ENCODE measurements at places on chromosomes 2 and 18.

DNA sequence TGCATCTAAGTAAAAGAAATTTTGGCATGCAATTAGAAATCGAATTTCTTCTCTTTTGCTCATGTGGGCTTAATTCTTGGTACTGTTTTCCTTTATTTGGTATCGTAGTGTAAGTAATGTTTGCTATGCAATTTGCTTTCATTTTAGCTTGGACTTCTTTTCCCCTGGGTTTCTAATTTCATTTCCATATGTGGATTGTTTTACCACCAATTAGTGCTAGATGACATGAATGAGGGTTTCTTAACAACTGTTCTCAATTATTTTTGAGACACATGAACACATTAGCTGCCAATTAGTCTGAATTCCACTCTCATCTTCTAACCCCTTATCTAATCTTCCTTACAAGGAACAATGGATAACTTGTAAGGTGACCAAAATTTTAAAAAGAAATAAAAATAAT lies 1047.2 kb upstream of the PIK3C3 start:
- no peak for DNase-seq

DNA sequence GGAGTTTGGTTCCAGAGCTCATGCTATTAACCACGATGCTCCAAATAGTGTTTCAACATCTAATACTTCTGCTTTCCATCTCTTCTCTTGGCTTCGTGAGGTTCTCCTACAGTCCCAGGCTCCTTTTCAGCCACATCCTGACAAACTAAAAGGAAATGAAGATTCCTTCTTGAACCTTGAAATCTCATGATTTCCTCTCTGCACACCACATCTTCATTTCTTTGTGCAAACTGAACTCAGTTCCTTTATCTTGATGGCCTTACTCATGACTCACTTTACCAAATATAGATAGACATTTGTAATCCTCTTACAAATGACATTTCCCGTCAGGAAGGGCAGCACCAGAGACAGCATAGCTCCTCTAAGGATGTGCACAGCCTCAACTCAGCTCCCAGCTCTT lies 50.0 kb upstream of the ITGA4 start:
- DNase-seq, result no peak

GRCh38 chr2:9335322-9335832 lies 88.0 kb downstream of the ITGB1BP1 start:
- DNase-seq, result no peak

DNA sequence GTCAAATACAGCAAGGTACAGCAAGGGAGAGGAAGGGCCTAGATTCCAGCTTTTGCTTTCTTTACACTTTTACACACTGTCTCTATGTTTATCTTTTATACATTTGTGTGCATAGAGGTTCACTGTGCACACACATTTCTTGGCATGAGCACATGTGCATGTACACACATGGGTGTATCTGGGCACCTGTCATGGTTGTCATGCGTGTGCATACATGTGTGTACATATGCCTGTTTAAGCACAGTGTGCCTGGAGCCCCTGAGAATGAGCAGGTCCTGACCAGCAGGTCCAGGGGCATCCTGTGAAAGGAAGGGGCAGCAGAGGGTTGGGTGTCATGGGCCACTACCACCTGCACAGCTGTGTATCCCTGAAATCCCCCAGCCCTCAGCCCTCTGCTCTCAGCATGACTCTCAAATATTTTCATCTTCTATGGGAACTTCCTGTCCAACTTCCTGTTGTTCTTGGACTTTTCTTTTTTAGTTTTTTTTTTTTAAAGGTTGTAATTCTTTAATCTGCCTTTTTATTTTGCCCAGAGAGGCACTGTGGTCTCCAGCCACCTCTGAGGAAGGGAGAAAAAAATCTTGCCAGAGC lies 97.0 kb upstream of the EPAS1 start:
- DNase-seq, result no peak

- DNase-seq, result no peak
Measured at GRCh38 chr18:62073461-62074281, 113.2 kb downstream of the PIGN start.

DNA sequence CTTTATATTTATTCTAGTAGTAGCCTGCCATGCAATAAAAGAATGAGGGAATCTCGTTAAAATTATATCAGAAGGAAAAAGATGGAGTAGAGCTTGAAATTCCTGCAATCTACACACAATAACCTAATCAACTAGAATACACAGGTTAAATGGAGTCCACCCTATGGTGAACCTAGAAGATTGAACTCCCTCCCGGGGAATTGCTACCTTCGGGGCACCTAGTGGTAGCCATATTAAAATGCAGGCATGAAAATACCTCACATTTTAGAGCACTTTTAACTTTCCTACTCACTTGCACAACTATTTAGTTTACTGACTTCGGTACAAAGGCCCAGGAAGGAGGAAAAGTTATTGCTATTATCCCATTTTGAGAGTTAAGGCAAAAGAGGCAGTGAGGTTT lies 174.5 kb downstream of the SS18 start:
- no peak for DNase-seq

GRCh38 chr2:170409164-170409535 lies 231.2 kb downstream of the MYO3B start:
- DNase-seq, result peak; percentile 80

DNA sequence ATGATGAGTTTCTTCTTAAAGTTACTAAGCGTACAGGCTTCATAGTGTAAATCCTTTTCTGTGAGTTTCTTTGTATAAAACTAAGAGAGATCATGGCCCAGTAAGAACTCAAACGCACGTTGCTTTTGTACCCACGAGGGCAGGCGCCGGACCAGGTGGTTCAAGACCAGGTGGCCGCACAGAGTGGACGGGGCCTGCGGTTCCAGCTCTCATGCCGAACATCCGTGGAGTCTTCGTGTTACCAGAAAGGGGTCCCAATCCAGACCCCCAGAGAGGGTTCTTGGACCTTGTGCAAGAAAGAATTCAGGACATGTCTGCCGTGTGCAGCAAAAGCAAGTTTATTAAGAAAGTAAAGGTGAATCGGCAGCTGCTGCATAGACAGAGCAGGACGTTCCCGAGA lies 53.0 kb downstream of the KCNG2 start:
- no peak for DNase-seq

DNA sequence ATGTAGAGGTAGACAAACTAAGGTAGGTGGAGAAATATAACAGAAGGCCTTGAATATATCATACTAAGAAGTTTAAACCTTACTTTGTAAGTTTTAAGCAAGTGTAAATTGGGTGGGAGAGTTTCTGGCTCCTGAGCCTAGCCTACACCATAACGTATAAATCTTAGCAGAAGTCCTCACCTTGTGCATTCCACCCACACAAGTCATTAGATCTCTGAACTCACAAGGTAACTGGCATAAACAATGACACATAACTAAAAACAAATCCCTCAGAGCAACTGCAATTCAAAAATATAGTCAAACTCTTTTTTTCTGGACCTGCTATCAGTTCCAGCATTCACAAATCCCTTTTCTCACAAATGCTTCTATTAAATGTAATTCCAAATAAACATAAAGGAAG lies 9.4 kb downstream of the REV1 start:
- no peak for DNase-seq

- no peak for DNase-seq
Measured at GRCh38 chr2:23528171-23528570, 143.2 kb downstream of the KLHL29 start.

DNA sequence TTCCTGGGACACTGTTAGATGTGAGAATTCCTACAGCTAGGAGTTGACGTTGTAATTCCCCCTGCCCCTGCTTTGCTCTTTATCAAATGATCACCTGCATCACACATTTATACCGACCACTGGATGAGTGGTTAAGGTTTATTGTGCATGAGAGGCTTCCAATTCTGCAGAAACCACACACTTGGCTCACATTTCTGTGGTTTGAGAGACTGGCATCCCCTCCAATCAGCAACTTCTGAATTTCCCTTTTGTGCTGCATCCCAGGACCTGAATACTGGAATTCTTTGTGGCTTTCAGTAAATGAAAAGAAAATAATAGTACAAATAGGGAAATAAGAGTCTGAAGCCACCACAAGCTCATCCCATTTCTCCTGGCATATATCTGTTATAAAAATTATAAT lies 628.7 kb upstream of the PIK3C3 start:
- DNase-seq, result peak; percentile 95

GRCh38 chr2:25233916-25234605 lies 65.7 kb upstream of the POMC start:
- DNase-seq, result no peak

DNA sequence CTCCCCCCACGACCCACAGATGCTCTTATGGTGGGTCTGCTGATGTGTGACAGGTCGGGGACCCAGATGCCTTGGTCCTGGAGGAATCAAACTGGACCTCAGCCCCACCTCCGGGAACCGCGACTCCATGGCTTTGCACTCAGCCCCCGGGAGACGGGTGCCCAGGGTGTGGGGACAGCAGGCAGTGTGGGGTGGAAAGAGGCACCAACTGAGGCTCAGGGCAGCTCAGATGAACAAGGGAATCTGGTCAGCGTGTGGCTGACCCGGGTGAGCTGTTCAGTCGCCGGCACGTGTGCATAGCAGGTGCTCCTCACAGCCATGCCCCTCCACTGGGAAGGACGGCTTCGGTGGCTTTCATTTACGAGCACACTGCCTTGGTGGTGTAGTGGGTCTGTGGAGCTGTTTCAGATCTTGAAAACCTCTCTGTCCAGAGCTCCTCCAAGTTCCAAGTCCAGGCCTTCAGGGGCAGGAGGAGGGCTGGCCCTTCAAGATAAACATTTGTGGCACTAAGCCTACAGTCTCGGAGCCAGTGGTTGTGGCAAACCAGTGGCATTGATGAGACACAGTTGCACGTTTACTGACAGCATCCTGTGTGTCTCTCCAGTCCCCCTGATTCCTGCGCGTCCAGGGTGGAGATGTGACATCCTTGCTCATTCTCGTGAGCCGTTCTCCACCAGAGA lies 471.2 kb upstream of the HS6ST1 start:
- DNase-seq, result no peak

GRCh38 chr2:200578778-200579177 lies 7.0 kb upstream of the AOX1 start:
- peak; percentile 43 for DNase-seq

DNA sequence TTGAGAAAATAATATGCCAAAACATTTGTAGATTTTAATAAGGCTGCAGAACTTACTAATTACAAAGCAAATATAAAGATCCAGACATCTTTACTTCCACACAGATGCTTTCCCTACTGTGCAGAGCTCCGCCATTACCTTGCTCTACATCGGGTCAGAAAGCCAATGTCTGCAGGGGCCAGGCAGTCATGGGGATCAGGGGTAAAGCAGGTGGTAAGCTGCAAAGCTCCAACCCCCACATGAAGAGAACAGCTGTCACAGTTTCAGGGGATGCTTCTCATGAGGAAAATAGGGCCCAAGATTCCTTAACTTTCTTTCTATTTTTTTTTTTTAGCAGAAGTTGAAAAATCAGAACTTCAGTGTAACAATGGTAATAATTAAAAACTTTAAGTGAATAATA lies 102.7 kb downstream of the DCC start:
- no peak for DNase-seq

DNA sequence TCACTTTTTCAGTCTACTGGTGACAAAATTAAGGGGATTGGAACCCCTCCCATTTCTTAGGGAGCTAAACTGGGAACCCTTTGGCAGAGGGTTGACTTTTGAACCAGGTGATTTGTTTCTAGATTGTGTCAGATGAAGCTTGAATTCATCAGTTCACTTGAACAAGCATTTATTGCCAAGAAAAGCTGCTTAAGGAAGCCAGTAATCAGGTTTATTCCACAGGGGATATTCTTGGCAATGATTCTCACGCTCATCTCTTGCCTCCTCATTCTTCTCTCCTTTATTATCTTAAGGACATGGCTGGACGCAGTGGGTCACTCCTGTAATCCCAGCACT lies 101.0 kb downstream of the ALPK2 start:
- DNase-seq, result no peak

DNA sequence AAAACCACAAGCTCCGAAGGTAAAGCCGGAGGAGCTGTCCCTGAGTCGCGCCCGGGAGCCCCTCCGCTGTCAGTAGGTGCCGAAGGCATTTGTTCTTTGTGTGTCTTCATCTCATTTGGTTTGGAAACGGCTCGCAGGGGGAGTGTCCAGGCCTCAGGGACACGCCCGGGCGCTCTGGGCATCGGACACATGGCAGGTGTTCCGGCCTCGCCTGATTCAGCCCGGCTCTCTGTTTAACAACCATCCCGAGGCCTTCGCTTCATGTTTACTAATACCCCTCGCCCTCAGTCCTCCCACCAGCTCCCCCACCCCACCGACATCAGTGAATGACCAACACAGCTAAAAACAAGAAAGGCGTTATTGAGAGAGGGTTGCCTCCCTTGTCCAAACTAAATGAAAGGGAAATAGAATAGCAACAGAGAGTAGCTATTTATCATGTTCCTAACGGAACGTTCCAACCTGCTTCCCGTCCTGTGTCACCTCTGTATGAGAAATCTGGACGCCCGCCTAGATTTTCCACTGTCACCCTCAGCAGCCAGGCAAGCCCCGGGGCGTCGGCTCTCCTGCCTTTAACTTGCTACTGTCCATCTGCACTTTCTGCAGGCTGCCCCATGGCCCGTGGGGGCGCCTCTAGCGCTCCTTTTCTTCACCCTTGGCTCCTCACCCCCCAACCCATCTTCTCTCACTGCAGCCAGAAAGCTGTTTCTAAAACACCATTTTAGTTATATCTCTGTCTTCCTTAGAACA lies 73.9 kb downstream of the MYCN start:
- no peak for DNase-seq

DNA sequence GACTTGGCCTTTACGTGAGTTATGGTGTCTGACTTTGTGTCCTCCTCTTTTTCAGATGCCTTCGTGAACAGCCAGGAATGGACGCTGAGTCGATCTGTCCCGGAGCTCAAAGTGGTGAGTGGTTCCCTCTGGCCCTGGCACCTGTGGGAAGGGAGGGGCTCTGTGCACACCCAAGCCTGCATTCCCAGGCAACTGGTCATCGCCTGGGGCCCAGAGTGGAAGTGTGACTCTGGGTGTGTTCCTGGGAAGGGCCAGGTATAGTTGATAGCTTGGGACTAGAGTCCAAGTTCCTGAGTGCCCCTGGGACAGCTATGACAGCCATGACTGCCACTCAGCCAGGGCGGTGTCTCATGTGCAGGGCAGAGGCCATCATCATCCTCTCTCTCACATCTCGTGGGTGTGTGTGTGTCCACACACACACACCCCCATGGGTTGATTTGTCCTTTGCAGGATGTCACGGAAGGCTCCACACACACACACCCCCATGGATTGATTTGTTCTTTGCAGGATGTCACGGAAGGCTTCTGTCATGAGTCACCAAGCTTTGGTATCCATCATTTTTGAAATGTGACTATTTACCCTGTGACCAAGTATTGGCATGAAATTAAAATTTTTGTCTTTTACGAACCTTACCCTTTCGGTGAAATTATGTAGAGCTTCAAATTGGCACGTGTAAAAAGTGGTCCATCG lies 215.4 kb downstream of the AGAP1 start:
- DNase-seq, result peak; percentile 22

- peak; percentile 51 for DNase-seq
Measured at GRCh38 chr2:216210701-216211540, 101.8 kb downstream of the XRCC5 start.

DNA sequence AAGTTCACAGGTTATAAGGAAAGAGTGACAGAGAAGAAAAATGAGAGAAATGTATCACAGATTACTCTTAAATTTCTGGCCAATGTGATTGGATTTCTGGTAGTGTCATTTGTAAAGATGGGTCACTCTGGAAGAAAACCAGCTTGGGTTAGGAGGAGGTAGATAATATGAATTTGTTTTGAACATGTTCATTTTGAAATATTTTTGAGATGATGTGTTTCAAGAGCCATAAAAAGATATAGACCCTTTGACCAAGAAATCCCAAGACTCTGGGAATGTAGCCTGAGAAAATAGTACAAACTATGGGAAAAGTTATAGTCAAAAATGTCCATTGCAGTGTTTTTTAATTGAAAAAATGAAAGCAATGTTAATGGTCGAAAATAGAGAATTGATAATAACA lies 70.7 kb downstream of the CALCRL start:
- peak; percentile 30 for DNase-seq

Data from fibroblast of lung (primary cell).